ENCODE measurements at places on chromosomes 11 and 22. TPM values are rescaled to one million over a fixed set of nuclear protein-coding genes. Genes with fewer than 3 reads are reported as not detected.

GRCh38 chr22:35335936-35336781, 36.5 kb downstream of the TOM1 start:
- DNase-seq, result no peak

MYEOV gene
- total RNA-seq, result 13.5 TPM

MPEG1 gene
- total RNA-seq, result not detected

DNA sequence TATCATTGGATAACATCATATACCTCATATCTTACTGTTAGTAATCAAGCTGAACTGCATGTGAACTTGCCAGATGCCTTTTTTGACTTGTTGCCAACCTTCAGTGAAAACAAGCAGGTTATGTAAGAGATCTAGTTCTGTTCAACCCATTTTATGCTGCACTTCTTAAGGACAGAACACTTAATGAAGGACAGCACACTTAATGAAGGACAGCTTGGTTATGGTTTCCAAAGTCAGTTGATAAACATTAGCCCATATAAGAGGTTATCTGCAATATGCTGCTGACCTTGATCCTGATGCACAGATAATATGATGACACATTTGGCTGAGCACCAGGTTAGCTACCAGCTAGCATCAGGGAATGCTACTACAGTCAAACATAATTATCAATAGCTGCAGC, 358.7 kb upstream of the PDGFD start:
- DNase-seq, result no peak

DNA sequence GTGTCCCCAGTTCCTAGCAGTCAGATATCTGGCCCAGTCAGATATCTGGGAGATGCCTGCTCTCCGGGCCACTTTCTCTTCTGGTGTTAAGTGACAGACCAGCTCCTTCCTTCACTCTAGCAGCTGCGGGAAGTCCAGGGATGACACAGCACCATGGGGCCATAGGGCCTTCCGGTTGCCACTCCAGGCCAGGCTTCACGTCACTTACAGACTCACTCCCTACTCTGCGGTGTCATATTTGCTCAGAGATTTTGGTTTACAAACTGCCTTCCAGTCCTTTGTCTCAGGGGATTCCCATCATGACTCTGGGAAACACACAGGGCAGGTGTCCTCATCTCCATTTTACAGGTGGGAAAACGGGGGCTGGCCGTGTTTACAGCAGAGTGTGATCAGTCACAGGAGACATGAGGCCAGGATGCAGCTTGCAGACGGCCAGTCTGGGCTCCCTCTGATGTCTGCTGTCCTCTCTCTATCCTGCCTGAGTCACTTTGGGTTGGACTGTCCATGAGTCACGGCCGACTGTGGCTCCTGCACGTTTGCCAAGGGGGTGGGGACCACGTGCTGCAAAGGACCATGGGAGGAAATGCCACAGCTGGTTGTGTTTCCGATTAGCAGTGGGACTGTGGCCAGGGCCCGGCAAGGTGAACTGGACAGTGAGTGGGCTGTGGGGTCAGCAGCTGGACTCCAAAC, 8.2 kb upstream of the TBC1D22A start:
- peak; percentile 90 for DNase-seq

CYP2R1 gene
- total RNA-seq, result 16.0 TPM

DNA sequence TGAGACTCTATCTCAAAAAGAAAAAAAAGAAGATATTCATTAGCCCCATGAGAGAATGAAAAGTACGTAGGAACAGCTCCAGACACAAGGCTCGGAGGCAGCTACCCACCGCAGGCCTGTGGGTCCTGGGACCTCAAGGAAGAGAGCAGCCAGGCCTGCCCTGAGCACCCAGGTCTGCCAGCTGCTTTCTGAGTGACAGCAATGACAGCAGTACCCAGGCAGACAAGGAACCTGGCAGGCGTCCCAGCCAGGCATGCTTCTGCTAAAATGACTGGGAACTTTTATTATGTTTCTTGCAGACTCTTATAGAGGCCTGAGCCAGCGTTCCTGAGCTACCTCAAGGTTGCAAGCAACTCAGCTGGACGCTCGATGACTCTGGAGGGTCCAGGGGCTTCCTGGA, 31.6 kb downstream of the CPT1A start:
- no peak for DNase-seq

SLC15A3 gene
- total RNA-seq, result 5.9 TPM

GRCh38 chr11:121029153-121029552, 5.3 kb downstream of the TBCEL start:
- no peak for DNase-seq

DNA sequence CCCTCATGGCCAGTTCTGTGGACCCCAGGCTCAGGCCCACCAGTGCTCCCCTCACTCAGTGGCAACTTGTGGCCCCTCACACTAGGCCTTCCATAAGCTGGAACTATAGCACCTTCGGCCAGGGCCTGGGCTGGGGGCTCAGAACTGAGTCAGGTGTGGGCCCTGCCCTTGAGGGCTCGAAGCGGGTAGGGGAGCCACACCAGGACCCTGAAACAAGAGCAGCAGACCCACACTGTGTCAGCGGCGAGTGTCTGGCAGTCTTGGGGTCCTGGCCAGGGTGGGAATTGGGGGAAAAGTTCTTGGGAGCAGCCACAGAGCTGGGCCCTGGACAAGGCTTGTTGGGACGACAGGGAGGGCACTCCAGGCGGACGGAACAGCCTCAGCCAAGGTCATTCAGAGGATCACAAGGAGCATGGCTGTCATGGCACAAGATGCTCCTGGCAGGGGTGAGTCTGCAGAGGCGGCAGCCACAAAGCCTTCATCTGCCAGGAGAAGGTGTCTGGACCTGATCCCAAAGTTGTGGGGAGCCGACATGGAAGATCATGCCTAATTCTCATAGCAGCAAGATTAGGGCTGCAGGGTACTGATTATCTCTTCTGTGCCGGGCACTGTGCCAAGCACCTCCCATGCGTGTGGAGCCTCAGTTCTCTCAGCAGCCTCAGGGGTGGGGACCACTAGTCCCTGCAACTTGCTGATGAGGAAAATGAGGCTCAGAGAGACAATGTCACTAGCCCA, 50.7 kb downstream of the SHISAL1 start:
- no peak for DNase-seq

- DNase-seq, result peak; percentile 84
Observed at GRCh38 chr22:37933711-37934376, 19.6 kb downstream of the C22orf23 start.
